ENCODE measurements at places on chromosomes 1 and 21.
A peak's percentile ranks its signal among the peaks of the same experiment; 100 is the strongest.

- no peak for DNase-seq
Observed at GRCh38 chr1:68770817-68771216, 273.9 kb upstream of the DEPDC1 start.

DNA sequence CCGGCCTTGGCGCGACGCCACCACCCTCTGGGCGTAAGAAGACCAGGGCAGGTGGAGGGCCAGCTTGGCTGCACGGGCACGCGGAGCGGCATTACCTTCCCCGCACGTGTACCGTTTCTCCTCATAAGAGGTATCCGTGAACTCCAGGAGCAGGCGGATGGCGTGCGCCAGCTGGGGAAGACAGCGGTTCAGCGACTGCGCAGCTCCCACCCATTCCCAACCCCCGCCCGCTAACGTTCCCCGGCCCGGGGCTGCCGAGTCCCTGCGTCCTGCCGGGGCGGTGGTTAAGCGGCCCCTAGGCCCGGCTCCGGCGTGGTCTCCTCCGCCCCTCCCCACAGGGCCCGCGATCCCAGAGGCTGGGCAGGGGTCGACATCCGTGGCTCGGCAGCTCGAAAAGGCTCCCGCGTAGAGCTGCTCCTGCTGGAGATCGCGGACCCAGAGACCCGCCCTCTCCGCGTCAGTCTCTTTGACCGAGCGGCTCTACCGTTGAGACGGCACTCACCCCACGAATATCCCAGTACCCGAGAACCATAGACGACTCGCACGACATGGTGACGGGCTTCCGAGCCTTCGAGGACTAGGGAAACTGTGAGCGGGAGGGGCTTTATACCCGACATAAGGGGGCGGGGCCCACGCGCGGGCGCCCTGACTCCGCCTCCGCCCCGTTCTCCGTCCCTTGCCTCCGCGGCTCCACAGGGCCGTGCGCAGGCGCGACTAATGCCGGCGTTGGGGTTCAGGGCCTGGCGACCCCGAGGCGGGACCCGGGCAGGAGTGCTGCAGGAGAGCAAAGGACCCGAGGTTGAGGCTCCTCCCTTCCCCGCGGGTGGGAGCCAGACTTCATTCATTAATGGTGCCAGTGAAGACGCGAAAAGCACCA, 862 bp downstream of the GSTM3 start:
- peak; percentile 84 for DNase-seq

GRCh38 chr21:26761174-26761915, 83.9 kb downstream of the ADAMTS1 start:
- DNase-seq = no peak

DNA sequence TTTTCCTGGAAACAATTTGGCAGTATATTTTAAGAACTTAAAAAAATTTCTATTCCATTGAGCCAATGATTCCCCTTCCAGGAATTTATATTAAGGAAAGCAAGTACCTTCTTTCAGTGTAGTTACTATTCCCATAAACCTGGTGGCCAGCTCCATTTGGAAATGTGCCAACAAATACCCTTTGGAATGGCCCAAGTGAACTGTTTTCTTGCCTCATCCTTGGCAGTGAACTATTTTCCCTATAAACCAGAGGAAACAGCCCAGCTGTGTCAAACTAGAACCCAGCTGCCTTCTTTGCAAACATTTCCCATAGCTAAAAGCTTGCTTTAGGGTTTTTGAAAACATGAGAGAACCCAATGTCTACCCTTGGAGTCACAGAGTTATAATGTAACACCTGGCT, 496.9 kb downstream of the NEGR1 start:
- DNase-seq = no peak

DNA sequence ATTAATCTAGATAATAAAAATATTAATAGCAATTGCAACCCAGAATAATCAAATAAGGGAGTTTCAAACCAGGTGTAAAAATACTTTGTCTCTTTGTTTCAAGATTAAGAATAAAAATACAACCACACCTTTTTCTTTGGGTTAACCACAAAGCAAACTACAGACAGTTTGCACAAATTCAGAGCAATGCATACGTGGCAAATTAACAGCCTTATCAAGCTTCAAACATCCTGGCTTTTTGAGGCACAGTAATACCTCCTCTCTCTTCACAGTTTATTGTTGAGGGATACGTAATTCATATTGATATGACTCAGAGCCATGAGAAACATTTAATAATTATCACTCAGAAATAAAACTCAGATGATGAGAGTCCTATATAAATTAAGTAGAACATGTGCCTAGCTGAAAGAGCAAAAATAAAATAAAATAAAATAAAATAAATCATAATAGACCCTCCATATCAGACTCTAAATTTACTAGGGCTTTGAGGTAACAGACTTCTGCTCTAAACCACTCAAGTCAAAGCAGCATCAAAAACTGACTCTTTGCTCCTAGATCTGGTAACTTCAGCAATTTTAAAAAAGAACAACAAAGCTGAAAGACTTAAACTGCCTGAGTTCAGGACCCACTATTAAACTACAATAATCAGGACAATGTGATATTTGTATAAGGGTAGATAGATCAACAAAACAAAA, 11.4 kb downstream of the EDEM3 start:
- no peak for DNase-seq

GRCh38 chr1:66231681-66232463, 302.1 kb upstream of the SGIP1 start:
- DNase-seq = no peak

DNA sequence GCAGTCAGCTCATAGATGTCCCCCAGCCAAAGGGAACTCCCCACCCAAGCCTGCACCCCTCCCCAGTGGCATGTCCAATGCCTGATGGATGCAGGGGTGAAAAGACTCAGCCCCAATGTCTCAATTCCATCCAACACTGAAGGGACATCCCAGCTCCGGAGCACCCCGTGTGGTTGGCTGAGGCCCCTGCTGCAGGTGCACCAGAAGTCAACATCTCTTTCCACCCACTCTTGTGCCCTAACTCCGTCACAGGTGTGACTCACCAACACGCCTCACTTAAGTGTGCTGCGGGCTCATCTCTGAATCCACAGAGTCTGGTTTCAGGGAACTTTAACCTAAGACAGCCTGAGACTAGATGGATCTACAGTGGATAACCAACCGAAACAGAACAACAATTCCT, 40.9 kb upstream of the ZBTB18 start:
- peak; percentile 39 for DNase-seq

DNA sequence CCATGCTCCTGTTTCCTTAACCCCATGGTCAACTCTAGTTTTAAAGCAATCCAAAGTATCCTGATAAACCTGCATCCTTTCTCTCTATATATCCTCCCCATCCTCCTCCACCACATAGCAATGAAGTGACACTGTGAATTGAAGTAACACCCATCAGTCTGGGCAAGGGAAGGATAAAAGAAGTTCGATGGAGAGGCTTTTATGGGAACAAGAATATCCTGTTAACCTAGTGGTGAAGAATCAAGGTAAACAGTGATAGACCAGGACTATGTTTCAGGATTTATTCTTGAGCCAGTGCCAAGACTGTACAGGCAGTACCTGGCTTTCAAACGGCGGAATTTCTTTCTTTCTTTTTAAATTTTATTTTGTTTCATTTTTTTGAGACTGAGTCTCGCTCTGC, 17.6 kb downstream of the RABIF start:
- no peak for DNase-seq
